ENCODE measurements at places on chromosomes 16 and 17.

DNA sequence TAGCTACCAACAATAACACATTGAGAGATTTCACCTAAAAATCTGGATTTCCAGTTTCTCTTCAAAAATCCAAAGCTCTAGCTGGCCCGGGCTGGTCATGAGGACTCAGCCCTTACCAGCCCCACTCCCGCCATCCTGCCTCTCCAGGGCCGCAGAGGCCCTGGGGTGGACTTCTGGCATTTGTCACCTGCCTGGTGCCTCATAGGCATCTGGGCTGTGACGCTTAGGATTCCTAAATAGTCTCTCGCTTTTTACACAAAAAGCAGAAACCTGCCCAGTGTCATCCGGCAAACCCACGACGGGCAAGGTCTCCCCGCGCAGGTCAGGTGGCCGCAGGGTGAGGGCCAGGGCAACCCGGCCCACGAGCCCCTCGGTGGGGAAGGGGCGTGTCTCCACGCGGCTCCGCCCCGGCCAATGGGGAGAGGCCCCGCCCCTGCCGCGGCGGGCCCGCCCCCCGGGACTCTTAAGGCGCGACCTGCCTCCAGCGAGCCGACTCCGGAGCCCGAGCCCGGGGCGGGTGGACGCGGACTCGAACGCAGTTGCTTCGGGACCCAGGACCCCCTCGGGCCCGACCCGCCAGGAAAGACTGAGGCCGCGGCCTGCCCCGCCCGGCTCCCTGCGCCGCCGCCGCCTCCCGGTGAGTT, at the start of gene VASN:
TSS of gene VASN (plus strand) at position 492 of the 644 bp plus-strand sequence. CDS start 9,030 bp downstream, outside the sequence.
- DNase-seq: no peak

DNA sequence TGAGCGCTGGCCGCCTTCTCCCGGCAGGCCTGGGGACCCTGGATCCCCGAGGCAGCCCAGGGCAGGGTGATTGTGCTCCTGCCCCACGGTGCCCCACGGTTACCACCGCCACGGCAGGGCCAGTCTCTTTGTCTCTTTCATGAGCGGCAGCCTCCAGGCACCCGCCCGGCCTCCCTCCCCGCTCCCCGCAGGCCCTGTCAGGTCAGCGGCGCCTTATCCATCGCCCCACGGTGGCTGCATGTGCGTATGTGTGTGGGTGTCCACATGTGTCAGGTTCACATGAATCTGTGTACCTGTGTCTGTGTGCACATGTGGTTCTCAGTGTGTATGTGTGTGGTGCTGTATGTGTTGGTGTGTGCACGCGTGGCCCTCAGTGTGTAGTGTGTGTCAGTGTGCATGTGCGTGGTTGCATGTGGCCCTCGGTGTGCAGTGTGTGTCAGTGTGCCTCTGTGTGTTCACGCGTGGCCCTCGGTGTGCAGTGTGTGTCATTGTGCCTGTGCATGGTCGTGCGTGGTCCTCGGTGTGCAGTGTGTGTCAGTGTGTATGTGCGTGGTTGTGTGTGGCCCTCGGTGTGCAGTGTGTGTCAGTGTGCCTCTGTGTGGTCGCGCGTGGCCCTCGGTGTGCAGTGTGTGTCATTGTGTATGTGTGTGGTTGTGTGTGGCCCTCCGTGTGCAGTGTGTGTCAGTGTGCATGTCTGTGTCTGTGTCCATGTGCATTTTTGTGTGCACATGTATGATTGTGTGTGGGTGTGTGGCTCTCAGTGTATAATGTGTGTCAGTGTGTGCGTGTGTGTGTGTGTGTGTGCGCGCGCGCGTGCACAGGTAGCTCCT, 239.2 kb upstream of the GSE1 start:
- DNase-seq: no peak

- no peak for DNase-seq
These were observed 433.4 kb upstream of the MAF start for GRCh38 chr16:80033783-80034468.

DNA sequence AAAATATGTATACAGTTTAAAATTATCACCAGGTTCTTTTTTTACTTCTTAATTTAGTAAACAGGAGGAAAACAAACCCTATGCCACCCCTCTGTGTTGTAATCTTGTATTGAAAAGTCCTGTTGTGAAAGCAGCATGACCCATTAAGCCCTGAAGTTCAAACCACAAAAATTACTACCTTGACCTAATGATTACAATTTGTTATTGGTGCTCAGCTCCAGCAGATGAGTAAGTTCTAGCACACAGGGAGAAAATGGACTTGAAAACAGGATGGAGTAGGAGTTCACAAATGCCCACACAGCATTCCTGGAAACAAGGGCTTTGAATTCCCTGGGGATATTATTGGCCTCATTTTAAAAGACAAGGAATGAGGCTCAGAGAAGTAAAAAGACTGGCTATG, 505.8 kb upstream of the ERCC4 start:
- no peak for DNase-seq

DNA sequence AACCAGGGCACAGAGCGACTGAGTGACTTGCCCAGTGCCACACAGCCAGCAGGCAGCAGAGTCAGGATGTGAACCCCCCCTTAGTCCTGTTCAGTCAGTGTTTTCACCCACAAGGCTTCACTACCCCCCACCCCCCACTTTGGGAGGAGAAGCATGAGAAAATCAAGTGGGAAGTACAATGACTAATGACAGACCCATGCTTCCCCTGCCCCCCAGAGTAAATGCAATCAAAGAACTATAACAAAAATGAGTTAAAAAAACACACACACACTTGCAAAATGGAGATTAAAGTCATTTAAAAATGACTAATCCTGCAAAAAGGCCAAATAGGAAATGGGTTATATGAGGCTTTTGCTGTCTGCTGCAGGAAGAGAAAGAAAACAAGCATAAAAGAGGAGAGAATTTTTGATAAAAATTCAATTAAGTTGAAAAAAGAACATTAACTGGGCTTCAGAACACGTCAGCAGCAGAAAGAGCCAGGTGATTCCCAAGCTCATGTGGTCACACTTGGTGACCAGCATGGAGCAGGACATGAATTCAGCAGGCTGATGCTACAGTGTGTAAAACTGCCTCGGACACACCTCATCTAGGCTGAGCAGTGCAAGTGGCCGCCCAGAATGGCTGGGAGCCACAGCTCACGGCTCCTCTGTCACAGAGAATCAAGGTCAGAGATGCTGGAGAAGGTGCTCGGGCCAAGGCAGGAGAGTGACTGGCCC, 212.3 kb downstream of the ZNF423 start:
- no peak for DNase-seq

- no peak for DNase-seq
These were observed 67.8 kb downstream of the C16orf78 start for GRCh38 chr16:49441366-49441780.

DNA sequence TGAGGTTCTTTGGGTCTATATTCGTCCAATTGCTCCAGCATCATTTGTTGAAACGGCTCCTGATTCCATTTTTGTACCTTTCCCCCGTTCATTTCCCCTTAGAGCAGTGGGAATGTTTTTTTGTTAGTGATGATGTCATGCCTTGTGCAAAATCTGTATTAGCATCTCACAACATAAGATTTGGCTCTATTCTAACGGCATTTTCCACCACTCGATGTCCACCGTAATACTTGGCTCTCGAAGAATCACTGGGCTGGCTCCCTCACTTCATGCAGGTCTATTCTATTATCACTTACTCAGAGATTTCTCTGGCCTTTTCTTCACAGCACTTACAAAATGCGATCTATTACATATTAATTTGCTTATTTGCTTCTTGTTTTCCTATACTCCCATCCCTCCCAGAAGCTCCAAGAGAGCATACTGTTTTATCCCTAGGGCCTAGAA, 571 bp upstream of the NME1 start:
- no peak for DNase-seq

DNA sequence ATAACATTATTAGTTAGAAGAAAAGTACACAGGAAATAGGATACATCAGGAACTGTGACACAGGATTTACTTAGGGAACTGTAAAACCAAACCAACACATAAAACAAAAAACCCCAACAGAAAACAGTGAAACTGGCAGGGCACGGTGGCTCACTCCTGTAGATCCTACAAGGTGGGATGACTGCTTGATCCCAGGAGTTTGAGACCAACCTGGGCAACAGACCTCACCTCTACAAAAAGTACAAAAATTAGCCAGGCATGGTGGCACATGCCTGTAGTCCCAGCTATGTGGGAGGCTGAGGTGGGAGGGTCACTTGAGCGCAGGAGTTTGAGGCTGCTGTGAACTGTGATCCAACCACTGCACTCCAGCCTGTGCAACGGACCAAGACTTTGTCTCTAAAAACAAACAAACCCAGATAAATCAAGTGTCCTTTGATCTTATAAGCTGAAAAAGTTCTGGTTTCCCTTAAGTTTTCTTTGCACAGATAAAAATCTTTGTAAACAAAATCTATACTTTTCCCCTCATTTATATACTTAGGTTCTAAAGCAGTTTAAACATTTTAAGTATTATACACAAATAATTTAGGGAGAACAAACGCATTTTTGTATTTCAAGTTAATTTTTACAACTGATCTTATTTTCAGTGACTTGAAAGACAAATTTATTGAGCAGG, 111.5 kb upstream of the TOB1 start:
- no peak for DNase-seq

- DNase-seq: no peak
These were observed 33.1 kb downstream of the COG4 start for GRCh38 chr16:70490261-70490660.

DNA sequence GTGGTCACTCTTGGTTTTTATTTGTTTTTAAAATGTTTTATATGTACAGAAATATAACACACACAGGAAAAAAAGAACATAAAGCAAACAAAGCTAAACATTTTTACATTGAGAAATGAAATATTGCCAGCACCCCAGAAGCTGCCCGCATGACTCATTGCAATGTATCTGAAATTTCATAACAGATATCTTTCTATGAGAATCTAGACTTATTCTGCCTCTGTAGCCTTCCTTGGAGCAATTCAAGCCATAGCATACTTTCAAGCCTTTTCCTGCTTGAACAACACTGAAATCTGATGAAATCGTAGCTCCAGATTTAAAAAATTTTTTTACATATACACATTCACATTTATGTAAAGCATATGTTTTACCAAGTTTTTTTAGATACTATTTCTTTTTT, 86.9 kb downstream of the RBBP6 start:
- DNase-seq: no peak

GRCh38 chr17:50205111-50205962, 3.9 kb upstream of the COL1A1 start:
- DNase-seq: no peak

- no peak for DNase-seq
These were observed 52.3 kb downstream of the ABCC1 start for GRCh38 chr16:16001596-16002255.

- DNase-seq: no peak
These were observed 9.1 kb downstream of the CRHR1 start for GRCh38 chr17:45792995-45793755.

DNA sequence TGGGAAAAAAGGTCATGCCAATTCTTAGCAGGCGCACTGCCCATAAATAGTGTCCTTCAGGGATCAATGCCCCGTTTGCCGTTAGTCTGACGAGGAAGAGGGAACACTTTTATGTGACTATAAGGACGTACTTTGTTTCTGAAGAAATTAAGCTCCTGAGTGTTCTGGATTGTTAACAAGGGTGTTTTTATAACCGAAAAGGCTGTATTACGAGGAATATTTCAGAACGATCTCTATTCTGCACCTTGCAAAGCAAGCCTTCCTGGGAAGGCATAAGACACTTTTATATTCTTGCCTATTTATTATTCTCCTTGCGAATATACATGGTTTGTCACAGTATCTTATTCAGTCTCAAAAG, 24.5 kb upstream of the SYT17 start:
- DNase-seq: no peak

DNA sequence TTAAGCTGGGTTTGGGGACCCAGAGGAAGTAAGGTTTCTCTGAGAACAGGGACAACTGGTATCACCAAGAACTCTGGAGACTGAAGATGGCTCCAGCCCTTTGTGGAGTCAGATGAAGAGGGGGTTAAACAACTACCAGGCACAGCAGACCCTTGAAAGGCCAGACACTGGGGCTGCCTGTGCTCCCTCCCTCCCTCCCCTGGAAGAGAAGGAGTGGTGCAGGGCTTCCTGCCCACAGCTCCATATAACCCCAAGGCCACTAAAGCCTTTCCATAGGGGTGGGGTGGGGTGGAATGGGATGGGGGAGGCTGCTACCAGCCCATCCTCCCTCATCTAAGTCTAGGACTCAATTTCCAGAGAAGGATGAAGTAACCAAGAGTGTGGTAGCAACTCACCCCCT, 66.7 kb downstream of the CCDC182 start:
- DNase-seq: no peak

- DNase-seq: peak; percentile 32
These were observed 3.8 kb upstream of the TAC4 start for GRCh38 chr17:49851387-49852291.

- no peak for DNase-seq
These were observed 280.8 kb upstream of the CCL2 start for GRCh38 chr17:33974276-33974675.

GRCh38 chr16:59181821-59182420, 447.8 kb upstream of the GOT2 start:
- no peak for DNase-seq

GRCh38 chr17:65231662-65232335, 94.6 kb downstream of the RGS9 start:
- DNase-seq: peak; percentile 84

- no peak for DNase-seq
These were observed 258.6 kb downstream of the PHKB start for GRCh38 chr16:47719713-47720112.

GRCh38 chr17:50816771-50817751, 18.3 kb upstream of the WFIKKN2 start:
- DNase-seq: no peak

GRCh38 chr16:57390636-57391295, 13.8 kb upstream of the CCL17 start:
- DNase-seq: no peak

GRCh38 chr16:11561454-11561805, 25.3 kb downstream of the LITAF start:
- DNase-seq: no peak

DNA sequence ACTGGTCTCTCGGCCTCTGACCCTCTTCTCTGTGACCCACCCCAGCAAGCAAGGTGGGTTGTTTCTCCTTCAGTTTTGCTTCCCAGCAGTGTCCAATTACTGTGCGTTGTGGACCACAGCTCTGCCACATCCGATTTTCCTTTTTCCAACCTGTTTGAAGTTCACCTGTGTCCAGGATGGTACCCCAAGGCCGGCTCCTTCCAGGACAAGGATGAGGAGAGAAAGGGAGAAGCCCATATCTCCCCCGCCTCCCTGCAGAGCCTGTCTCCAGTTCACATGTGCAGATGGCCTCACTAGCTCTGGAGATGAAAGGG, 13.5 kb downstream of the NMRAL1 start:
- DNase-seq: no peak

- no peak for DNase-seq
These were observed 1.4 kb upstream of the CNGB1 start for GRCh38 chr16:57972306-57972705.

All from GM04504 (cell line).